RWPE1 (cell line): ENCODE measurements at places on chromosomes 6 and 20.

DNA sequence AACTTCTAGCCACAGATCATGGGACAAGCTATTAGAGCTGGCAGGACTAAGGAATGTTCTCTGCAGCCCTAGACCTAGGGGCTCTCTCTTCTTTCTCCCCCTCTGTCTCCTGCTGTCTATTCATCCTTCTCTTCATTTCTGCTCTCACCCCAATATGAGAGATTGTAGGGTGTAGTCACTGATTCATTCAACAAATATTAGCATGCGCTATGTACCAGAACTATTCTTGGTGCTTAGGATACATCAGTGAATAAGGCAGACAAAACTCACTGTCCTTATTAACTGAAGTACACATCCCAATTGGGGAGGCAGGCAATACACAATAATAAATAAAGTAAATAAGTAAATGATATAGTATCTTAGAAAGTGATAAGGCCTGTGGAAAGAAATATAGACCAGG is 14.7 kb upstream of the SIRPB2 start:
- peak; percentile 35 for DNase-seq

- no peak for DNase-seq
Measured at GRCh38 chr6:157990321-157991066, 8.8 kb downstream of the SYNJ2 start.

DNA sequence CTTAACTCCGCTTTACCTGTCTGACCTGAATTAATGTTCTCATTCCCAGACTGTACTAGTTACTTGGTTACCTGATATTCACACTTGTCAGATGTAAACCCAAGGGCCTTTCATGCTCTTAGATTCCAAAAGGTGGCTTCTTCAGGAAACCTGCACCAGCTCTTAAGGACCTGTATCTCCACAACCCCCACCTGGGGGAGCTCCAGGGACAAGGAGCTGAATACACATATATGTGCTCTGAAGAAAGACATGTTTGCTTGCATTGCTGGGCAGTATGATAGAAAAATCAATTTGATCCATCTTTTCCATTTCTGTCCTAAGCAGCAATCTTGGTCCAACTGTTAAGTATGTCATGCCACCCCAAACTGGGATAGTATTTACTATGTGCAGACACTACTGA is 64.8 kb upstream of the POU3F2 start:
- DNase-seq: peak; percentile 24

DNA sequence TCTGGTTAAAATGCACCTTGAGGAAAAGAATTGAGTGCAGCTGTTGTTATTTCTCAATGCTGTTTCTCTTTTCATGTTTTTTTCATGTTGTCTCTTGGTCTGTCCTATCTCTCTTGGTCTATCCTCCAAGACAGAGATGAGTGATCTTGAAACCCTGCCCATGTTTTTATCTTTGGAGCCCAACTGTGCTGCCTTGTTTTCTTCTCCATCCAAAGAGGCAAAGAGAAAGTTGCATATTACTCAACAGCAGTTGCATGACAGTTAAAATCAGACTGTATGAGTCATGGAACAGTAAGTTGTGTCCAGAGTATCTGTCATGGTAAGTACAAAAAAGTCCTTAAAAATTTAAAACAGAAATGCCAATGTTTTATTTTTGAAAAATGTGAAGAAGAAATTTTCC is 26.2 kb downstream of the BCAS1 start:
- DNase-seq: no peak

DNA sequence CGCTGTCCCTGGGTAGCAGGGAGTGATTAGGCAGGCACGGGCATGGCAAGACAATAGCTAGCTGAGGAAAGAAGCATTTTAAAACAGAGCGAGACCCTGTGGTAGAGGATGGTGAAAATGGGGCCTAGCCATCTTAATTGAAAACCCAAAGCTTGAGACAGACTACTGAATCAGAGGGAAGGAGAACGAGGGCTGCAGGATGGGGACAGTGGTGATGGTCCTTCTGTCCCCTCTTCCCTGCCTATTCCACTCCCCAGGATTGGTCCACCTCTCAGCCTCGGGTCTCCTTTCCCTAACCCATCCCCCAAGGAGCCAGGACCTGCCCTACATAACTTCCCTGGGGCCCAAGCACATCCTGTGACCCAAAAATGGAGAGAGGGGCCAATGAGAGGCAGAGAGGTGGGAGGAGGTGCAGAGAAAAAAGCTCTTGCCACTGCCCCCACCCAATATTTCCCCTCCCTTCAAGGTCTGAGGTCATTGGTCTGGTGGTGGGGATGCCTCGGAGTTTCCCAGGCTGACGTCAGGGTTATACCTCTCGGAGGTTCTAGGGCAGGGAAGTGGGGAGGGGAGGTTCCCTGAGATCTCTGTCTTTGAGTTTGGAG is 884 bp upstream of the CUTA start:
- DNase-seq: no peak

GRCh38 chr6:147040121-147040910 is 163.9 kb upstream of the STXBP5 start:
- DNase-seq: no peak

DNA sequence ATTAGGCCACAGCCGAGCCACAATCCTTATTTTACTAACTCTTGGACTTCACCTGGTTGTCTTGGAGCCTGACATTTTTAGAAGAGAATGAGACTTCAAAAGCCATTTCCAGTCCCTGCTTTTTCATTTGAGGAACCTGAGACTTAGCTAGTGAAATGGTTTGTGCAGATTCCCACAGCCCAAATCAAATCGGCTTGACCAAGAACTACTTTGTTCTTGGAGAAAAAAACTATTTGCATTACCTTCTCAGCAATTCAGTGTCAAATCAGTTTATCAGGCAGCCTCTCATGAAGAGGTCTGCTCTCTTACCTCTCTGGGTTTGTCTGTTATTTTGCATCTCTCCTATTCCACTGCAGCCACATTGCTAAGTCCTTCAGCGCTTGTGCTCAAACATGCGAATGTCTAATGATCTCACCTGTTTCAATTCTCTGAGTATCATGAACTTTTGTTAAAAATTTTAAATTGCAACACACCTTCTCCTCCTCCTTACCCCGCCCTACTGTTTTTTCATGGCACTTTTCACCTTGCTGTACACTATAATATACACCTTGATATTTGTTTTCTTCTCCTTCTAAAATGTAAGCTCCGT is 573 bp upstream of the IFNGR1 start:
- no peak for DNase-seq

DNA sequence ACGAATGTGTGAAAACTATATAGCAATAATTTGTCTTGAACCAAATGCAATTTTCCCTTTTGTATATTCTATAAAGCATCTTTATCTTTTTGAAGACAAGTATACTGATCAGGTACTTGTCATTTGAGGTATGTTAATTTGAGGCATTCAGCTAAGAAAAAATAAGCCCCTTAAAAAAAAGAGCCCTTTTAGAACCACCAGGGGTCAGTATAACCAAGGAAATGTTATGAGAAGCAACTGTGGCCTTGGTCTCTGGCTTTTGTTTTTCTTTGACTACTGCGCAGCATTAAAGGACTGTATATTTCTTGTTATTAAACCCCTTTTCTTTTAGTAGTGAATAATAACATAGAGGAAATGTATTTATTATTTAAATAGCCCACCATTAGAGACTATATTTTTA is 43.1 kb downstream of the CD109 start:
- peak; percentile 26 for DNase-seq

- DNase-seq: no peak
Measured at GRCh38 chr6:93163146-93163545, 256.2 kb downstream of the EPHA7 start.

DNA sequence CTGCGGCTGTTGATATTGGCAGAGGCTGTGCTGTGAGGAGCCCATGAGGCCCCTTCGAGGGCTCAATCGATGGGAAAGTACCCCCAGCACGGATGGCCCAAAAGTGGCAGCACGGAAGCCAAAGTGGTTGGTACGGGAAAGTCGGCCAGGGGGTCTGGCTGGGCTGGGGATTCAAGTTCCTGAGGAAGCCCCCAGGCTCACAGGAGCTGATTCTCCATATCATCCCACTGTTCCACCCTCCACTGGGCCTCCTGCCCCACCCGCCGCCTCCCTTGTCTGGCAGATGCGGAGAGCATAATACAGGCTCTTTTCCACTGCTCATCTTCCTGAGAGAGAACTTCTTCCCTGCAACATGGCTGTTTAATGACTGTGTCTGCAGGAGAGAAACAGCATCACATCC is 217.8 kb upstream of the CST7 start:
- DNase-seq: no peak

- peak; percentile 24 for DNase-seq
Measured at GRCh38 chr6:83708546-83708969, 343 bp downstream of the SNAP91 start.

DNA sequence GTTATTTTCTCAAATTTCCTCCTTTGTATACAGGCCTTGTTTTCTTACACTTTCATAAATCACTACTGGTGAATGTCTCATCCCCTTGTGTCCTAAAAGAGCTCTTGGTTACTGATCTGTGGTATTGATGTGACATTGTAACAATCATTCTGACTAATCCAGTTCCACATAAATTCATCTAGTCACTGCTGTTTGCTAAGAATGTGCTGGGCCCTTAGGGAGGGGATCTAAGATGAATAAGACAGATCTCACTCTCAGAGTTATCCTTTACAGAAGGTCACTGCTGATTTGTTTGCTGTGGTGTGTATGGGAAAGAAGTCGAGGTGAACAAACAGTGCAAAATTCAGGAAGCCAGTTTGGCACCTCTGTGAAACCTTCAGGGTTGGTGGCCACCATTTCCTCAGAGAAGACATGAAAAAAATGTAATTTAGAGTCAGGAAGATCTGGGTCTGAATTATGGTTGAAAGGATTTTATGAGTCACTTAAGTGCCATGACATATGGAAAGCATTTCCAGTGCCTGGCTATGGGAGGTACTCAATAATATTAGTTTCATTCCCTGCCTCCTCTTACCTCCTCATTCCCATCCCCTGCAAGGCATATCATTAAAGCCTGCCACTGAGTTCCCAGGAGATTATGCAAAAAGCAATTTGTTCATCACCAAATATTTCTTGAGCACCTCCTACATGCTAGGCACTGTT is 121.8 kb downstream of the COL9A1 start:
- no peak for DNase-seq

DNA sequence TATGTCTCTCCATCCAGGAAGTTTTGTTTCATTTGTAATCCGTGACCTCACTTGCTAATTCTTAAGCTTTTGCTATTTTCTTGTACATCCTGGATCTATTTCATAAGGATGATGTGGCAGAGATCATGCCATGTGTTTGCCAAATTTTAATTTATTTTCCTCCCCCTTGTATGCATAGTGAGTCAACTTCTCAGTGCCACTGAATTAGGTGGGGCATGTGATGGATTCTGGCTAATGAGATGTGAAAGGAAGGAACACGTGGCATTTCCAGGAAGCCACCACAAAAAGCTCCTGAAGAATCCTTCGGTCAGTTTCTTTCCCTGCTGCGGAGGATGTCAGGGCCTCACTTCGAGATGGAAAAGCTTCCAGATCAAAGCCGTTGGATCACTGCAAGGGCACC is 86.2 kb upstream of the PRL start:
- no peak for DNase-seq

DNA sequence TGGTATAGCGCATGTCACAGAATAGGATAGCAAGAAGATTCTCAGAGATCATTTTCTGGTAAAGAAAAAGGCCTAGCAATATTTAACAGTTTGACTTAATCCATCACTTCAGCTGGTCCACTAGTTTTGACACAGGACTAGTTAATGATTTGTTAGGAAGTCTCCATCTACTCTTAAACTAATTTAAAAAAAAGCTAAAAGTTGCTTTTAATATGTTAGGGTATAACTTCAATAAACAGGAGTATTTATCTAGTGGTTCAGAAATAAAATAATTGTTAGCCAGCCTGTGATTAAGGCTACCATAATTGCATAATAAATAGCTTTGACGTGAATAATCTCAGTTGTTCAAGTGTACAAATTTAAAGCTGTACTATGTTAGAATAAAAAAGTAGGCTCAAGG is 195.6 kb downstream of the FUT9 start:
- DNase-seq: no peak

DNA sequence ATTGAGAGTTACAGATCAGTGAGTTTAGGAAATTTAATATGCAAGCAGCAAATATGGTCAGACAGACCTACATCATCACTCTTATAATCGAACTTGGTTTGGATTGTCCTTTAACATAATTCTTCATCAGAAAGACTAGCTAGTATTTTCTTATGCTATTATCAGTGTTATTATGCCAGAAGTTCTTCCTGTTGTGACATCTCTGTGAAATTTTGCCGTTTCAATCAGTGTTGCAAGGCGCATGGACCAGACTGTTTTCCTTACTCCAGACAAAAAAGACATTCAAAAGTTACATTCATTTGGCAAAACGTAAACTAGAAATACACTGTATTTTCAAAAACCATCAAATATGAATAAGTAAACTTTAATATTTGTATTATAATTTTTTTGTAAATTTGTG is 5.7 kb upstream of the TENT5A start:
- no peak for DNase-seq

DNA sequence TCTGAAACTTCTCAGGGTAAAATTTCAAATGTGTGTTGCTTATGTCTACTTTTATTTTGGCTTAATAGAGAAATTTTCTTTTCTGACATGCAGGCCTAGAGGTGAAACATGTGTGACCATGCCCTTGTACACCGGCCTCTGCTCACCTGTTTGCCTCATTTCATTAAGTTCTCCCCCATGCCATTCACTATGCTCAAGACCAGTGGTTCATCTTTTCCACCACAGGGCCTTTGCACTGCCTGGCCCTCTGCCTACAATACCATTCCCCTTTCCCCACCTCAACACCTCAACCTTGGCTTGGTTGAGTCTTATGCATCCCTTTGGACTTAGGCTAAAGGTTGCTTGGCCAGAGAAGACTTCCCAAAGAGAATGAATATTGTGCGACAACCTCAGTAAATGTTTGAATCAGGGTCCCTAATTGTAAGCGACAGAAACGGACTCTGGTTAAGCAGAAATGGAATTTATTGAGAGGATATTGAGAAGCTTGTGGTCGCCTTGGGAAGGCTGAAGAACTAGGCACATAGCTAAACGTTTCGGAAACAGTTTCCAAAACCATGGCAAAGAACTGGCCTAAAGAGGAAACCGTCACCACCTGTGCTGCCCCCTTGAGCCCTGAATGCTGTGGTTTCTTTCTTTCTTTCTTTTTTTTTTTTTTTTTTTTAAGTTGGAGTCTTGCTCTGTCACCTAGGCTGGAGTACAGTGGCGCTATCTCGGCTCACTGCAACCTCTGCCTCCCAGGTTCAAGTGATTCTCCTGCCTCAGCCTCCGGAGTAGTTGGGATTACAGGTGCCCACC is 152.2 kb downstream of the SOX4 start:
- no peak for DNase-seq

DNA sequence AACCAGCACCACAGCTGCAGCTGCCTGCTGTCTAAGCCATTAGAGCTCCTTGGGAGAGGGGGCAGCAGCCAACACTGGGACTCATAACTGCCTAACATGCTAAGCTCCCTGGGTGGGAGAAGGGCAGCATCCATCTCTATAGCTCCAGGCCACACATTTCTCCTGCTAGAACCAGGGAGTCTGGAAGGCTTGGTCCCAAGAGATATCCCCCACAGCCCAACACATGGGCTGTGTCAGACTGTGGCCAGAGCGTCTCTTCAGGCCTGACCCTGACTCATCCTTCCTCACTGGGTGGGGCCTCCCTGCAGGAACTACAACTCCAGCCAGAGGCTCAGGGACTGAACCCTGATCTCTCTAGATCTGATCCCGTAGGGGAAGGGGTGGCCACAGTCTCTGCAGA is 411.1 kb downstream of the HDGFL1 start:
- DNase-seq: no peak
